ENCODE measurements at places on chromosomes 3 and 15. TPM values are rescaled to one million over a fixed set of nuclear protein-coding genes. Genes with fewer than 3 reads are reported as not detected.

Gene ADGRG7
- total RNA-seq, result not detected

Gene MST1R
- total RNA-seq, result 3.7 TPM

Gene GOLGA8T
- total RNA-seq, result 0.54 TPM

Gene CPEB1
- 9.4 TPM for total RNA-seq

Gene NR2E3
- 0.62 TPM for total RNA-seq

Gene TRH
- total RNA-seq, result not detected

Gene MKRN3
- total RNA-seq, result not detected

- no peak for DNase-seq
These were observed 81.7 kb upstream of the PLCL2 start for GRCh38 chr3:16803019-16803418.

- peak; percentile 52 for DNase-seq
These were observed 10.5 kb upstream of the TM4SF18 start for GRCh38 chr3:149343951-149344350.

DNA sequence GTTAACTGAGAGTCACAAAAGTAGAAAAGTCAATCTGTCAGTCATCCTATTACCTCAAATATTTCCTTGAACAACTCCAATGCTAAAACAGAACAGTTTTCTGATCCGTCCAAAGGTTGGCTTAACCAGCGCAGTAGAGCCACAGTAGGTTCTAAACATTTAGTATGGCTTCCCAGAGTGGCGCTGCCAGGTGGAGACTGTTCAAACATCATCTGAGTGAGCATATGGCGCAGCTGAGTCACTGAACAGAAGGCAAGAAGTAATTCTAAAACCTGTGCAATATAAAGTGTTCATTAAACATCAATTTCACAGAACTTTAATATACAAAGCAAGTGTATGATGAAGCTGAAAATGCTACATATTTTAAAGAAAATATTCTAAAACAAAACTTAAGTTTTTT, 19.9 kb downstream of the CIP2A start:
- DNase-seq, result no peak

DNA sequence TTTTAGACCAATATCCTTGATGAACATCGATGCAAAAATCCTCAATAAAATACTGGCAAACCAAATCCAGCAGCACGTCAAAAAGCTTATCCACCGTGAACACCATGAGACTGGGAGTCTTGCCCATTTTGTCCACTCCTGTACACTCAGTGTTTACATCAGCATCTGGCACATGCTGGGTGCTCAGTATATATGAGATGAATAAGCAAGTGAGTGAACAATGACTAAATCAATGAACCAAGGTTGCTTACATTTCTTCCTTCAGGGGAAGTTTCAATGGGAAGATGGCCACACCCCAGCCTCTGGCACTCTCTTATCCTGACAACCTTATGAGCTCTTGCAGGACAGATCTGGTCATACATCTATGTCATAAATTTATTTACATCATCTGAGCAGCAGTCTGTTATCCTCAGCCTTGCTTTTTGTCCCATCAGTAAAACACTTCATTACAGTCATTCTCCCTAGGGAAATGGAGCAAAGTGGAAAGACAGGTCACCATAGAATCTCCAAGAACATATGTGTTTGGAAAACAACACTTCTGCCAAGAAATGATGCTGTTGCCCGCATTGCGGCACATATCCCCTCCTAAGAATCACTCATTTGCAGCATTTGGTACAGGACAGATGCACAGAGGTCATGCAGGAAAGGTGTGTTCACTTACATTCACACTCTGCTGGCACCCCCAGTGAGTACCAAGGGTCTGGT, 171.8 kb upstream of the EIF1B start:
- no peak for DNase-seq

- no peak for DNase-seq
These were observed 41.1 kb upstream of the RHO start for GRCh38 chr3:129487183-129487867.

GRCh38 chr3:196969134-196969659, 564 bp upstream of the PIGZ start:
- peak; percentile 43 for DNase-seq

DNA sequence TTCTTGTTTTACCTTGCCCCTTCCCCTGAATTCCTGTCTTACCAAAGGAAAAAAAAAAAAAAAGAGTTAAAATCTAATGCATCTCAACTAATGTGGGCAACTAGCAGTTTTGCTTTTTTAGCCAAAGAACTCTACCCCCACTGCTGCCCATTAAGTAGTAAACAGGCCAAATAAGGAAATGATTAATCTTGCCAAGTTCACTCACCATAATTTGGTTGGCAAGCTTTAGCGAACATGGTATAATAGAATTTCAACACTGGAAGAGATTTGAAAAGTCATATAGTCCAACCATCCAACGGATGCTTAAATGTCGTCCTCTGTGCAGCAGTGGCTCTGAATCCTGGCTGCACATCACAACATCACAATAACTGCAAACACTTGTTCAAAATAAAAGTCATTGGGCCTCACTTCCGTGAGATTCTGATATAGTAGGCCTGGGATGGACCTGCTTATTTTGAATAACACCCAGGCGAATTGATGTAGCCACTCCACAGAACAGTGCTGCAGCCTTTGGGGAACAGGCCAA, 142.0 kb upstream of the UBE2E1 start:
- no peak for DNase-seq

- DNase-seq, result no peak
These were observed 186.0 kb upstream of the LPP start for GRCh38 chr3:187967993-187968392.
